ENCODE measurements at places on chromosomes 6 and 20.

- DNase-seq: no peak
These were observed 89.2 kb downstream of the FAM83B start for GRCh38 chr6:54935739-54936138.

- DNase-seq: no peak
These were observed 71.5 kb upstream of the RIPOR2 start for GRCh38 chr6:25007269-25007699.

- no peak for DNase-seq
These were observed 69.7 kb downstream of the HIVEP1 start for GRCh38 chr6:12081771-12082170.

- DNase-seq: no peak
These were observed 54.4 kb downstream of the ARFGEF2 start for GRCh38 chr20:48975955-48976354.

DNA sequence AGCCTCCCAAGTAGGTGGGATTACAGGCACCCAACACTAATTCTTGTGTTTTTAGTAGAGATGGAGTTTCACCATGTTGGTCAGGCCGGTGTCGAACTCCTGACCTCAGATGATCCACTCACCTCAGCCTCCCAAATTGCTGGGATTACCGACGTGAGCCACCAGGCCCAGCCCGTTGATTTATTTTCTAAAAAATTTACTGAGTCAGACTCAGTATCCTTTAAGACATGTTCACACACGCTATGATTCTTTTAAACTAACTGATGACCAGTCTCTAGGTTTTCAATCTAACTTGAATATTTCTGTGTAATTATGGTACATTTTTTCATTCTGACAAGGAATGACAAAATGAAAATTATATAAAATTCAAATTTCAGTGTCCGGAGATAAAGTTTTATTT lies 114.5 kb downstream of the MMUT start:
- no peak for DNase-seq

DNA sequence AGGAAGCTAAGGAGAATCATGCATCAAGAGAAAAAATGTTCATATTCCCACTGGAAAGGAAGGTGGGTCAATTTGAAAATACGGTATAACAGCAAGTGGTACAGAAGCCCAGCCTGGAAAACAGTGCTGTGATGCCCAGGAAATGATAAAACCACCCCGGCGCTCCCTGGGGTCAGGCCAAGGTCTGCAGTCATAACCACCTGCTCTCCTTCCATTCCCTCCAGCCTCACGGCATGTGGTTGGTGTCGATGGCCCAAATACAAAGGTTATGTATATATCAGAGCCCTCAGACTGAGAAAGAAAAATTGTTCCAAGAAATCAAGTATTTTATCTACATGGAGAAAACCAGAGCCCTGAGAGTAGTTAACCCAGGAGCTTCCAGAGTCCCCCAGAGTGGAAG lies 208.1 kb upstream of the CDYL start:
- no peak for DNase-seq

DNA sequence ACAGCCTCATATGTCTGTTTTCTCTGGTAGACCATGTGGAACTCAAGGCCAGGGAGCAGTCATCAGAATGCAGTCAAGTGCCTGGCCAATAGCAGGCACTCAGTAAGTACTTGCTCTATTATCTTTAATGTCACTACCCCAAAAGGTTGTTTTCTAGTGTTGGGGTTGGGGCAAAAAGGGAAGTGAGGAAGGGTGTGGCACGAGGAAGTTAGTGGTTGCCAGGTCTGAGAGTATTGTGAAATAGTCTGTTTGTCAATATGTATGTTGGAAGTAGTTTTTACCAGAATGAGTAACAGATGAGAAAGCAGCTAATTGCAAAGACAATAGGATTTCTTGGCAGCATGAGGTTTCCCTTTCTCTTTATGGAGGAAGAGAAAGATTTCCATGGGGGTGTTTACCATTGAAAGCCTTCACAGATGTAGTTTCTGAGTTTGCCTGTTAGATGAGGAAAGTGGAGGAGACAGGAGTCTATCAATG lies 59.5 kb upstream of the ARMH2 start:
- DNase-seq: no peak
